ENCODE measurements at places on chromosomes 12 and 14.

DNA sequence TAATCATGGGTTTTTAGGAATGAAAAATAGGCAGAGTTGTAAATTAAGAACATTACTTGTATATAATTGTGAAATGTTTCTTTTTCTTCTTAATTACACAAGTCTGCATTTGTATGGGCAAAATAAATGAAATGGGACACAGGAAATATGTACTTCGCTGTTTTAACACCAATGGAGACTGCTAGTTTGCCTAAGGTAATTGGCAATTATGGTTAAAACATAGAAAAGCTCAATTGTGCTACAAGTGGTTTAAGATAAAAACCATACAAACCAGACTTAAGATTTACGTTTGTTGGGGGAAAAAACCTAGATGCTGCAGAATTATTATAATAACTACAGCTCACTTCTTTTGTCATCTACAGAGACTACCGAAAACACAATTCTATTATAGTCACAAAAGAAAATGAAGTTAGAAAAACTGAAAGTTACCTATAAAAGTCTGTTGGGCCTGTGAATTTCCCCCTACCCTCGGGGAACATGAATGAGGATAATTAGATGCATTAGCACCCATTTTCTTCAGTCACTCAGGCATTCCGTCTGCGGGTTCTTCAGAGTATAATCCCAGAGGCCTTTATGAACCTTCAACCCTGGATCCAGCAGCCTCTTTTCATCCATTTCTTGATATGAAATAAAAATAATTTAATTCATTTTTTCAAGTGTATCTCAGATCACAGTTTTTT lies 37.2 kb downstream of the BTBD7 start:
- no peak for ATAC-seq

- ATAC-seq: no peak
Observed at GRCh38 chr12:116297224-116297834, 19.8 kb upstream of the MED13L start.

DNA sequence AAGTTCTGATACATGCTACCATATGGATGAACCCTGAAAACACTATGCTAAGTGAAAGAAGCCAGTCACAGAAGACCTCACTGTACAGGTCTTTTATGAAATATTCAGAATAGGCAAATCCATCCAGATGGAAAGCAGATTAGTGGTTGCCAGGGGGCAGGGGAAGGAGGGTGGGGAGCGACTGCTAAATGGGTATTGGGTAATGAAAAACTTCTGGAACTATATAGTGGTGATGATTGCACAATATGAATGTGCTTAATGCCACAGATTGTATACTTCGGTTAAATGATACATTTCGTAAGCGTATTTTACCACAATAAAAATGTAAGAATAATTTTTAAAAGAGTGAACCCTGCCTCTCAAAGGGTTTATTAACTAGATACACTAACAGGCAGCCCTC lies 11.8 kb upstream of the KSR2 start:
- no peak for ATAC-seq

DNA sequence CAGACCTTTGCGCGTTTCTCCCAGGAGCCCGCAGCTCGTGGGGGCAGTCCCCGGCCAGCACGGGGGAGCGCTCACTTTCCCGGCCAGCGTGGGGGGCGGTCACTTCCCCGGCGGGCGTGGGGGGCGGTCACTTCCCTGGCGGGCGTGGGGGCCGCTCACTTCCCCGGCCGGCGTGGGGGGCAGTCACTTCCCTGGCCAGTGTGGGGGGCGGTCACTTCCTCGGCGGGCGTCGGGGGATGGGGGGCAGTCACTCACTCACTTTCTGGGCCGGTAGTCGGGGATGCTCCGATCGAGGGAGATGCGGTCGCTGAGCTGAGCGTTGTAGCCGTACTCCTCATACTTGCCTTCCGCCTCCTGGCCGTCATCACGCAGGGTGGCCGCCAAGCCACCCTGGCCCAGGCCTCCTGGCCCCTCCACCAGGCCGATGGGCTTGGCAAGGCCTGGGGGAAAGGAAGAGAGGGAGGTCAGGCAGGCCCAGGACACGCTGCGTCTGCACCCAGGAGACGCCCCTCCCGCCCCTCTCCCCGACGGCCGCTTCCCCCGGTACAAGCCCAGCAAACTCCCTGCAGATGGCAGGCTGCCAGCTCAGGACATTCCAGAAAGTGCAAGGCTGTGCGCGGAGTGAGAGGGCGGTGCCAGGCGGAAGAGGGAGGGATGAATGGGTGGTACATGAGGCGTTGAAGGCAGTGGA lies 43.3 kb downstream of the GALNT9 start:
- no peak for ATAC-seq

- no peak for ATAC-seq
Observed at GRCh38 chr14:56176530-56176929, 58.3 kb downstream of the PELI2 start.

- no peak for ATAC-seq
Observed at GRCh38 chr14:65010211-65010931, 23.7 kb downstream of the FNTB start.

DNA sequence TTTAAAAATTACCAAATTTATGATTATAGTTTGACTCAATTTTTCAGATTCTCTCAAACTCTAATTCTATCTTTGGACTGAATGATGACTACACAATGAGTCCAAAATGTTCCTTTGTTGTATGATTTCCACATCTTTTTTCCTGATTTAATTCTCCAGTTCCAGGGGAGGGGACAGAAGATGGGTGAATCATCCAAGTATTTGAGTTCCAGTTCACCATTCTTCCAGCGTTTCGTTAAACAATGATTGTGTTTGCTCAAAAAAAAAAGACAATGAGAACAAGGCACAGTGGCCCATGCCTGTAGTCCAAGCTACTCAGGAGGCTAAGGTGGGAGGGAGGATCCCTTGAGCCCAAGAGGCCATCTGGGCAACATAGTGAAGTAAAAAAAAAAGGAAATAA lies 23.8 kb downstream of the BAZ1A start:
- no peak for ATAC-seq

DNA sequence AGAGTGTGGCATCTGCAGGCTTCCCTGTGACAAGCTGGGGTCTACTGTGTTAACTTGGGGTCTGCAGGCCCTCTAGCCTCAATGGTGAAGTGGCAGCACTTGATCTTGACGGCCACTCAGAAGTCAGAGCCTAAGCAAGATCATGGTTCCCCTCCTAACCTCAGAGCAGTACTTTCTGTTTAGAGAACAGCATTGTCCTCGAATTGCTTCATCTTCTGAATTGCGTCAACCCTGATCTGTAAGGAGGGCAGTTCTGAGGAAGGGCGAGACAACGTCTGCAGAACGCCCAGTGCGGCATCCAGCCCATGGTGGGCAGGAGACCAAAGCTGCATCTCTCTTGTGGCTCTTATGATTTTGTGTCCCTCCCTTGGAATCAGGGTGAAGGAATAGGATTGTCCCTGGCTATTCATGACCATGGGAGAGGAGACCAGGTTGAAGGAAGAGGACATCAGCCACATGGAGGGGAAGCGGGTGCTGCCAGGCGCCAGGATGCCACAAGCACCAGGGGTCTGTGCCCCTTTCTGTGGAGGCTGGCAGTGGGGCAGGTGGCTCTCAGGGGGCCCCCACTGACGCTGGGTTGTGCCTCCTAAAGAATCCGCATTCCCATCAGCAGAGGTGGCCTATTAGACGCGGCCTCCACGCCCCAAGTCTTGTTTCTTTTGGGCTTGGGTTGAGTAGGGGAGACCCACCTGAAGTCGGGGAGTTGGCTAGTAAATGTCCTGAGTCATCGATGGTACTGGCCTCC lies 2.2 kb downstream of the SERPINA9 start:
- no peak for ATAC-seq

- no peak for ATAC-seq
Observed at GRCh38 chr14:77302926-77303325, 17.8 kb downstream of the POMT2 start.

DNA sequence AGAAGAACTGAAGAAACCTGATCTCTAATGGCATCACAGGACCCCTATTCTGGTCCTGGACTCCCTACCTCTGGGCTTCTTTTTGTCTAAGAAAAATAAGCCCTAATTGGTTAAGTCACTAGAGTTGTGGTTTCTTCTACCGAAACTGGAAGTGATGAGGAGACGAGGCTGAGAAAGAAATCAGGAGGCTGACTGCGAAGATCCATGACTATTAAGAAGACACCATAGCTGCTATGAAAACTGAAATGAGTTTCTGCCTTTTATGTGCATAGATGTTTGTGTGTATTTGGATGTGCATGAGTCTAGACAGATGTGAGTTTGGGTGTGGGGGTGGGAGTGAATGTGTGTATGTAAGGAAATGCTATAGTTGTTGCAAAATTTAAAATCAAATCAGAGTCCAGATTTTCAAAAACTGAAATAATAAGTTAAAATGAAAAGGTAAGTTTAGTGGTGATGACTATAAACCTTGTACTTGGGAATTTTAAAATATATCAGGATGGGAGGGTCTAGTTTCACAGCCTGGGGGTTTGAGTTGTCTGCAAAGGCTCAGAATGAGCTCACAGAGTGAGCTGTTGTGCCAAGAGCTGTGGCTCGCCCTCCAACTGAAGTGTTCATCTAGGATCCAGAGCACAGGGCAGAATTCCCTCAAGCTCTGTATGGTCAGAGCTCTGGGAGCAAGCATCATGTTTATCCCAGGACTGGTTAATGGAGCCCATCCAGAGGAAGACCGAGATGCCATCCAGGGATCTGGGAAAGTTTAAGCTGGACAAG lies 94.9 kb downstream of the VCPKMT start:
- no peak for ATAC-seq

DNA sequence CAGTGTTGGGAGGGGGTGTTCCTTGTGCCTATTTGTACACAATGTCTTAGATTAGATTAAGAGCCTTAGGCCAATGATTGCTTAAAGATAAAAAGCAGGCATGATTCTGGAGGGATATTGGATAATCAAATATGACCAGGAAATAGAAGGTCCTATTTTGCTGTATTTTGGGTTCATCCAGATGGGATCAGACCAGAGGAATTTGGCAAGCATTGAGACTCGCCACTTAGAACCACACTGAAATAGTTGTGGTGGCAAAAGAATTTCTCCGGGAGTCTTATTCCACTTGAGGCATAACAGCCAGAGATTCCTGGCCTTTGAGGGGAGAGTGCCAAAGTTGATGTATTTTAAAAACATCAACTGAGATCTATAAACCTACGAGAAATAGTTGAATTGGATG lies 327.2 kb downstream of the RAD51B start:
- no peak for ATAC-seq

DNA sequence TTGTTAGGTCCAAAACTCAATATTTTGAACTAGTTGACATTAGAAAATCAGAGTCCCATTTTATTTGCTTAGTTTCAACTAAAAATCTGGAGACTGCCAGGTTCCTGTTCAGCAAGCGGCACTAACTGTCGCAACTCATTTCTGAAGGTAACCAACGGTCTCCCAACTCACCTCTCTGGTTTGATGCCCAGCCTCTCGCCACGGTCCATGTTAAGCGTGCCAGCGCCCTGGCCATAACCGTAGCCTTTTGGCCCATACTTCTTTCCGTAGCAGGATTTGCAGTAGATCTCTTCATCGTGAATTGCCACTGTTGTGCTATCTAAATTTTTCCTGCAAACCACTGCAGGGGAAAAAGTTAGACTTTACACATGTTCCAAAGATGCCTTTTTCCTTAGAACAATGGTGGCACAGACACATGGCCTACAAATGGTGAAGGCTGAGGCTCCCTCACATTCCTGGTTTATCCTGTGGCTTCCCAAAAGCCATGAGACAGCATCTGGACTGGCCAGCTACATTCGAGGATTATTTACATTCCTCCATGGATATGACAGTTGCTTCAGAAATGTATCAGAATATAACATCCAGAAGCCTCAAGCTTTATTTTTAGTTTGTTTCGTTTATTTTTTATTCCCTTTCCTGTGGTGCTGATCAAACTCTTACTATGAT lies 15.7 kb downstream of the CSRP2 start:
- no peak for ATAC-seq

DNA sequence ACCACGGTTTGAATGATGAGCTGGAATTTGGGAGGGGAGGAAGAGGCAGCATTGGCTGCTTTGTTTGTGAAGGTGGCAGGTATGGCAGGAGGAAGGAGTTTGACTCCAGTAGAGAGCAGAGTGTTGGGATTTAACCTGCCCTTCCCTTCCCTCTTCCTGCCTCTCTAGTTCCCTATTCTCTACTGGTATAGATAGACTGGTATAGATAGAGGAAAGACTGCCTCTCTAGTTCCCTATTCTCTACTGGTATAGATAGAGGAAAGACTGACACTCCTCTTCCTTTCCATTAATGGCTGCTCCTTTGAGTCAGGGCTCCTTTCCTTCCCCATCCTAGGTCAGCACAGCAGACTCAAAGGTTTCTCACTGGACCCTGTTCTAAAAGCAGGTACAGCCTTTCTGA lies 8.4 kb upstream of the SYCP3 start:
- no peak for ATAC-seq

DNA sequence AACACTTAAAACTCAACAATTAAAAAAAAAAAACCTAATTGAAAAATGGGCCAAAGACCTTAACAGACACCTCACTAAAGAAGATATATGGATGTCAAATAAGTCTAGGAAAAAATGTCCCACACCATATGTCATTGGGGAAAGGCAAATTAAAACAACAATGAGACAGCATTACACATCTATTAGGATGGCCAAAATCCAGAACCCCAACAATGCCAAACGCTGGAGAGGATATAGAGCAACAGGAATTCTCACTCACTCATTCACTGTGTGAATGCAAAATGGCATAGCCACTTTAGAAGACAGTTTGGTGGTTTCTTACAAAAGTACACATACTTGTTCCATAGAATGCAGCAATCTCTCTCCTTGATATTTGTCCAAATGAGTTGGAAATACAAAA lies 173.7 kb downstream of the SLC25A21 start:
- no peak for ATAC-seq

DNA sequence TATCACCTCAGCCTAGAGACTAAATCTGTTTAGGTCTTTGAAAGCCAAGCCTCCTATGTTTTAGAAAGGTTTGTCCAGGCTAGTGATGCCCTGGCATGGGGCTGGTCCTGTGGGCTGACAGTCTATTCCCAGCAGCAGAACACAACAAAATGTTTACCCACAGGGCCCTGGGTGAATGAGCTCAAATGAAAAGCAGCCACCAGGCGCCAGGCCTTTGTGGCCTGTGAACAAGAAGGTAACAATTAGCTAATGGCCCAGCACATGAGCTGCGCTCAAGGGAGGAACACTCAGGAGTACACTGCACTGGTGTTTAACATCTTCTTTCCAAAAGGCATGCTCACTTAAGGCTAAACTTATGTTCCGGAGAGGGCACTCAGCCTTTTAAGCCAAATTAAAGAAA lies 202.2 kb downstream of the MON2 start:
- no peak for ATAC-seq

DNA sequence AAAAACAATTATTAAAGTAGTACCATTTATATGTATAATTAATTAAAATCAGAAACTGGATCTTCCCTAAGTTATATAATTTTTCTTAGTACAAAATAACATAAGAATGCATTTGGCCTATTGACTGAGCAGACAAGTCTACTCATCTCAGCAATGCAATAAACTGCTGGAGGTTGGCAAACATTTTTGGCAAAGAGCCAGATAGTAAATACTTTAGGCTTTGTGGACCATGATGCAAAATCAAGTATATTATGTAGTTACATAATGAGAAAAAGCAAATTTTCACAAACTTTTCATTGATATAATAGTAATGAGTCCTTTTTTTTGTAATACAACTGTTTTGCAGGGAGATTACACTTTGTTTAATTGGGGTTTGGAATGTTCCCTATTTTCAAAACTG lies 30.9 kb downstream of the ERGIC2 start:
- ATAC-seq: no peak

GRCh38 chr14:66104486-66104885 lies 381.7 kb upstream of the CCDC196 start:
- no peak for ATAC-seq
